ENCODE measurements at places on chromosomes 4 and X. TPM values are rescaled to one million over a fixed set of nuclear protein-coding genes. Genes with fewer than 3 reads are reported as not detected.
A peak's percentile ranks its signal among the peaks of the same experiment; 100 is the strongest.

- no peak for DNase-seq
Observed at GRCh38 chr4:6275351-6275750, 5.7 kb downstream of the WFS1 start.

DNA sequence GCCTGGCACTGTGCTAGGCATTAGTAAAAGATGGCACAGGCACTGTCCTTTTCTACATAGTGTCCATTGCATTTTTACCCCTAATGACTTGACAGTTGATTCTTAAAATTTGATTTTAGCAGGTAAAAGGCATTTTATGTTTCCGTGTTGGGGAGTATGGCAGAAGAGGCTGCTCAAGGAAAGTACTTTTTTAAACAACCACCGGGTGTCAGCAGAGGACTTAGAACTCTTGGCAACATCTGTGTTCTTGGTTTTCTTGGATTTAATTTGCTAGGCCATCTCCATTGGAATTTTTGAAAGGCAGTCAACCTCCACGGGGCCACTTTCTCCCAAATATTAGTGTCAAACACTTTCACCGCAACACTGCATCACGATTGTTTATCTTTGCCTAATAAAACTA lies 102.9 kb downstream of the TSPAN7 start:
- no peak for DNase-seq

DNA sequence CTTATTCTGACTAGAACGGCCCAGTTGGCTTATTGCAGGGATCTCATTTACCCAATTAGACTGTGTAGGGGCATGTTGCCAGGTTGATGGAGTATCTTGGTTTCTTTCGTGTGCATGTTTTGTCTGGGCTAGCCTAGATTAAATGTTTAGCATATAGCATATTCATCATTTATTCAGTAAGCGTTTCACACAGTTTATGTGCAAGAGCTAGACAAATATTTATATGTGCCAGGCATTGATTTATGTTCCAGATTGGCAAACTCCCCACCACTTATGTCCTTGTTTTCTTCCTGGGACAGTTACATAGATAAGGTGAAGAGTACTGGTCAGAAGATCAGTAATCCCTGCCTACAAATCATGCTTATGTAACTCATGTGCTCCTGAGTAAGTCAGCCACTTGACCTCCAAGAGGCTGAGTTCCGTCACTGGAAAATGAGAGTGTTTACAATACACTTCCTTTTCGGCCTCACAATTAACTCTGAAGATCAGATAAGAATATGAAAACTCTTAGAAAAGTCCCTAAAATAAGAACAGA lies 57.2 kb downstream of the RUFY3 start:
- no peak for DNase-seq

DNA sequence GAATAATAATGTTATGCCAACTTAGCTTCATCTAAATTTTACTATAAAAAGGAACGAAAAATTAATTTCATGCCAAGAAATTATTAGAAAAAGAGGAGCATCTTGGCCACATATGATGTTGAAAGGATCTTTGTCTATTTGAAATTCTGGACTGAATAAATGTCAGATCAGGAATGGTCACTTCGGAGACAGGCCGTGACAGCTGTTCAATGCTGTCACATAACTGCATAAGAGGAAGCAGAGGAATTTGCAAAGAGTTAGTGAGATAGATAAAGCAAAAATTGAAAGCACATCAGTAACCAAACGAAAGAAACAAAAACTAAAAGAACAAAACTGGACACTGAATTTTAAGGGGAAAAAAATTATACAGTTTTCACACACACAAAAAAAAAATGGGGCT lies 100.9 kb downstream of the GASK1B start:
- no peak for DNase-seq

- no peak for DNase-seq
Observed at GRCh38 chr4:165505958-165506837, 127.4 kb downstream of the CPE start.

GRCh38 chrX:151852294-151852693 lies 60.4 kb upstream of the MAGEA4 start:
- no peak for DNase-seq

DNA sequence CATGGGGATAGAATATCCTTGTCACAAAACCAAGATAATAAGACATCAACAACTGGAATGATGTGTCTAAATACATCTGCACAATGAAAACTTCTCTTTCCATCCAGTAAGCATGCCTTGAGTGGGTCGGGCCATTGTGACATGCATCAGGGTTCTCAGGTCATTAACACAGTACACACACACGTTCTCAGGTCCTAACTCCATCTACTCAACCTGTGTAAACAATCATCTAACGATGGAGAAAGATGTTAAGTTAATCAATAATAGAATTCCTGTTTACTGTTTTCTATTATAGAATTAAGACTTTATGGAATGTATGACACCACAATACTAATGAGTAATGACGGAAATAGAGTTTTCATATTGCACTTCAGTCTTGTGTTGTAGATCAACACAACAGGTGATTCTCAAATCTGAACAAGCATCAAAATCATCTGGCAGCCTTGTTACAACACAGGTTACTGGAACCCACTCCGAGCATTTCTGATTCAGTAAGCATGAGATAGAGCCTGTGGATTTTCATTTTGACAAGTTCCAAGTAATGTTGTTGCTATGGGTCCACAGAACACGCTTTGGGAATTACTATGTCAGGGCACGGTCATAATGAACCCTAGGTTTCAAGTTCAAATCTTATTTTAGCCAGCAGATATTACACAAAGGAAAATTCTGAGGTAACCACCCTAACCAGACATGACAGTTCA lies 315.8 kb upstream of the TEX13C start:
- DNase-seq: peak; percentile 22

DNA sequence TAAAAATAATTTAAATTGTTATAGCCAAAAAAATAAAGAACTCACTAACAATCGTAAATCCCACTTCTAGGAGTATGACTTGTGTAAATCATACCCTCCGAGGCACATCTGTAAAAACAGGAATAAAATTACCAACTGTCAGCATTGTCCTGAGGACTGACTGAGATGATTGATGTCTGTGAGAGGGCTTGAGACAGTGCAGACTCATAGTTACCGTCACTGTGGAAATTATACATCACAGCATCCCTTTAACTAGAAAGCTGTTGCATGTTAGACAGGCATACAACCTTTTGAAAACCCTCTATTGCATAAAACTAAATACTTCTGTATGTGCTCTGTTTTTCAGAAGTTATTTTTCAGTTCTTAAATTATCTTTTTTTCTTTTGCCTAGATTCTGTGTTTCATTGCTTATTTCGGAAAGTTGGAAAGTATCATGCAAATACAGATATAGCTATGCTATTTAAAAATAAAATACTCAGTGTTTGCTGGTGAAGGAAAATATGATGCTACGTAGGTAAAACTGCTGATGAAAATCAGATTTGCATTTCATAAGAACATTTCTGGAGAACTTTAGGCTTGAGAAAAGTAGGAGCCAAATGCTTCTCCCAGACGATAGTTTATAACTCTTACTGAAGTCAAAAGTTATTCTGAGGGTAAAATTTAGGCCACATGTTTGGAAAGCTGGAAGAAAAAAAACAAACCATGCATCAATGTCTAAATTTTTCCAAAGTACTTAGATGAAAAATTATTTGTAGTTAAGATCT lies 13.6 kb upstream of the RBPJ start:
- no peak for DNase-seq

DNA sequence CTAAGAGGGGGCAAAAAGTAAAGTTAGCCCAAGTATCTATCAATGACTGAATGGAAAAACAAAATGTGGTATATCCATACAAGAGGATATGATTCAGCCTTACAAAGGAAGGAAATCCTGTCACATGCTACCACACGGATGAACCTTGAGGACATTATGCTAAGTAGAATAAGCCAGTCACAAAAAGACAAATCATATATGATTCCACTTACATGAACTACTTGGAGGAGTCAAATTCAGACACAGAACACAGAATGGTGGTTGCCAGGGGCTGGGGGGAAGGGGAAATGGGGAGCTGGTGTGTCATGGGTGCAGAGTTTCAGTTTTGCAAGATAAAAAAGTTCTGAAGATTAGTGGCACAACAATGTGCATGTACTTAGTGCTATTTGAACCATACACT lies 101.8 kb downstream of the SH3KBP1 start:
- no peak for DNase-seq

GRCh38 chrX:133290076-133290475 lies 71.9 kb upstream of the TFDP3 start:
- no peak for DNase-seq

DNA sequence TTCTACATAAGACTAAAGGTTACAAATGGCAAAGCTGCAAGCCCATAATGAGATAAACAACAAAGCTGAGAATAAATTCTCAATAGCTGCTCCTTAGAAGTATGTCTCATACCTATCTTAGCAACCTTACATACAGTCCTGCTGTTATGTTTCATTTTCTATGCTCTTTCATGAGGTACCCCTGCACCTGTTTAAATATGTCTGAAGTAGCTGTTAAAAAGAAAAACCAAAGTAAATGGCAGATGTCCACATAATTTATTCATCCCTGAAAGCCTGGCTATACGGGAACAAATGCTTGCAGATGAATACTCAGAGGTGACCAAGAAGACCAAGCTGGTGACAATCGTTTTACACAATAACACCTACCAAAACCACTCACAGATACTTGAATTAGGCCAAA lies 22.5 kb downstream of the PPA2 start:
- no peak for DNase-seq

CPE gene
- total RNA-seq: 10.6 TPM

NLRP2B gene
- total RNA-seq: not detected

VEGFC gene
- 11.0 TPM for total RNA-seq

SLC34A2 gene
- 1.6 TPM for total RNA-seq

P2RY4 gene
- total RNA-seq: not detected

SHROOM4 gene
- 4.2 TPM for total RNA-seq

MTMR8 gene
- 0.12 TPM for total RNA-seq

MAGEB17 gene
- total RNA-seq: not detected

SYN1 gene
- 0.65 TPM for total RNA-seq

All from epithelial cell of proximal tubule (primary cell).